ENCODE measurements at places on chromosomes 1 and 21.

DNA sequence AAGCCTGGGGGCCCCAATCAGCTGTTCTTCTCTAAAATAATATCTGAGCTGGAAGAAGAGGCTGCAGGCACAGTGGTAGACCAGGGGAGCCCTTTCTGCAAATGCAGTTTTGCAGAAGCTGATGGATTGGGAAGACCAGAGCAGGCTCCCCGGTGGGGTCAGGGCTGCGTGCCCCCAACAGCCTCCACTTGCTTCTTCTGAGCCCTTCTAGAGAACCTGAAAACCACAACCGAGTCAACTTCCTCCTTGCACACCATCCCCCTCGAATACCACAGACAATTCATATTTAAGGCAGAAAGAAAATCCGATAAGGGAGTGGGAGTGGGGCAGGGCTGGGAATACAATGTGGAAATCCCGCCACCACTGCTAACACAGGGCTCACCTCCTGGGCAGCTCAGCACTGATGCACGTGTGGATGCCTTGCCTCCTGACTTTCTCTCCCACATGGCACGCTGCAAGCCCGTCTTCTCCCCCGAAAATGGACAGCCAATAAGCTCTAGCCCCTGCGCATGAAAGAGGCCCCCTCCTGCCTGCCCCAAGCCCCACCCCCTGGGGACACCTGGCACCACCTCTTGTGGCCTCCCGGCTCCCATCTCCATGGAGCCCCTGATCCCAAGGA, 25.4 kb upstream of the ALDH4A1 start:
- DNase-seq, result no peak

- no peak for DNase-seq
Measured at GRCh38 chr1:40630488-40631223, 34.8 kb downstream of the RIMS3 start.

DNA sequence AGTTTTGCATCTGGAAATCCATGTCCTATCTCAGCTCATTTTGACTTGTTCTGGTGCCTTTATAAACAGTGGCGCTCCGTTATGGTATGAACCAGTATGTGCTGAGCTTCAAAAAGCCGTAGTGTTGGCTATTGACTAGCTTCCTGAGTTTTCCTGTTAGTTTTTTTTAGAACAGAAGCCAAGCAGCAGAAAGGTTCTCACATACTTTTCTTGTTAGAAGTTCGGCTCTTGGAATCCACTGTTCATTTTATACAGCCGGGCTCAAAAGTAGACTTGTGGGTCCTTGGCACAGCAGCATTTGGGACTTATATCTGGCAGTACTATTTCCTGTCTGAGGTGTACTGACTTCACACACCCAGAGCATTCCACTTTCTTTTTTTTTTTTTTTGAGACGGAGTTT, 63.8 kb downstream of the TBCE start:
- DNase-seq, result no peak

GRCh38 chr1:164671323-164671965, 112.5 kb downstream of the PBX1 start:
- no peak for DNase-seq

GRCh38 chr1:21818656-21819055, 6.6 kb downstream of the LDLRAD2 start:
- no peak for DNase-seq

GRCh38 chr1:107405236-107405635, 264.4 kb downstream of the NTNG1 start:
- DNase-seq, result no peak

DNA sequence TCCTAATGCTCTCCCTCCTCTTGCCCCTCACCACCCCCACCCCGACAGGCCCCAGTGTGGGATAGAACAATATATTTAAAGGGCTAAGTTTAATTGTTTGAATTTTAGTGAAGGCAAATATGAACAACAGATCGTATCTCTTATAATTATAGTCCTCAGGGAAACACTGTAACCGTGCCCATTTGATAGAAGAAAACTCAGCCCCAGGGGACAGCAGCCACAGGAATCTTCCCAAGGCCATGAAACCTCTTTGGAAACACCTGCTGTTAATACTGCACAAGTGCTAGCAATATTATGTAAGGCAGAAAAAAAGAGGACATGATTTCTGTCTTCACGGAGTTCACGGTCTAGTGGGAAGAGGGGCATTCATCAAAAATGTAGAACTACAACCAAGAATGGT, 142.2 kb downstream of the URB2 start:
- DNase-seq, result no peak
